LHCN-M2 (cell line): ENCODE measurements at places on chromosomes 11 and 22. TPM values are rescaled to one million over a fixed set of nuclear protein-coding genes. Genes with fewer than 3 reads are reported as not detected.

Gene SYT9
- not detected in 2 replicates for total RNA-seq

Gene ZNF215
- 1.4 and 1.5 TPM in 2 replicates for total RNA-seq

Gene OR52M1
- total RNA-seq: not detected in 2 replicates

Gene CYP2D6
- 0.17 TPM in 1 of 2 replicates, not detected in the other for total RNA-seq

Gene LRRC10B
- total RNA-seq: not detected in 2 replicates

Gene C11orf97
- total RNA-seq: not detected in 2 replicates

Gene CLMP
- total RNA-seq: 65.3 and 68.0 TPM in 2 replicates

Gene HBG1
- total RNA-seq: not detected in 2 replicates

Gene CARD16
- total RNA-seq: not detected in 2 replicates

Gene PRR33
- under 0.01 TPM in 1 of 2 replicates, not detected in the other for total RNA-seq

Gene TCIRG1
- total RNA-seq: 71.2 and 75.2 TPM in 2 replicates

Gene CAPRIN1
- 218 and 260 TPM in 2 replicates for total RNA-seq

Gene AQP11
- 3.5 and 3.7 TPM in 2 replicates for total RNA-seq

Gene PUS3
- 7.5 and 16.6 TPM in 2 replicates for total RNA-seq

Gene MFRP
- total RNA-seq: not detected in 2 replicates

Gene MIOX
- not detected in 2 replicates for total RNA-seq

Gene TBX1
- 13.0 and 16.7 TPM in 2 replicates for total RNA-seq

- DNase-seq: no peak
Measured at GRCh38 chr11:16603245-16603644, 135.2 kb upstream of the C11orf58 start.

DNA sequence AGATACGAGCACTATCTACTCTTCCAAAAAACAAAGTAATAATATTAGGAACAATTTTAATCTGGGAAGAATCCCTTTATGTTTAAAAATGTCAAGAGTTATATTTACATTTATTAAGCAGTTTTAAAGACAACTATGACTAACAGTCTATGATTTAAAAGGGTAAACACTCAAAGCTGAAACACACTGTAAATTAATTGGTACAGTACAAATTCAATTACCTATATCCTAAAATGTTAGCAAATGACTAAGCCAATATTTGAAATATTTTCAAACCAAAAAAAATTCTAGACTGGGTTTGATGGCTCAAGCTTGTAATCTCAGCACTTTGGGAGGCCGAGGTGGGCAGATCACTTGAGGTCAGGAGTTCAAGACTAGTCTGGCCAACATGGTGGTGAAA is 36.0 kb upstream of the CHRNA10 start:
- DNase-seq: no peak

DNA sequence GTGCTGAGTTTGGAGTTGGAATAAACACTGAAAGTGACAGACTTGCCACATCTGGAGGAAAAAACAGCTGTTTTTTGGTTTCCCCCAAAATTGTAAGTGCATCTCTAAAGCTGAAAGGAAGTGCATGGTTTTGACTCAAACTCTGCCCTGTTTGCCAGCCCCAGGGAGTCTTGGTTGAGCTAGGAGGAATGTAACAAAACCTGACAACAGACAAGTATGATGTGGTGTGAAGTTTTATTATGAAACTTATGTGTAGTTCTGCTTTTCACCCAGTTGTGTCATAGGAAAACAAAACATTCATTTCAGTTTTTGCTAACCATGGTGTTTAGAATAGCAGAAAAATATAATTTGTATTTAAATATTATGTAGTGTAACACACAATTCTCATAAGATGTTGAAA is 31.7 kb upstream of the PDE3B start:
- DNase-seq: no peak

GRCh38 chr11:119626871-119627270 is 102.1 kb downstream of the NECTIN1 start:
- peak; percentile 24 for DNase-seq

DNA sequence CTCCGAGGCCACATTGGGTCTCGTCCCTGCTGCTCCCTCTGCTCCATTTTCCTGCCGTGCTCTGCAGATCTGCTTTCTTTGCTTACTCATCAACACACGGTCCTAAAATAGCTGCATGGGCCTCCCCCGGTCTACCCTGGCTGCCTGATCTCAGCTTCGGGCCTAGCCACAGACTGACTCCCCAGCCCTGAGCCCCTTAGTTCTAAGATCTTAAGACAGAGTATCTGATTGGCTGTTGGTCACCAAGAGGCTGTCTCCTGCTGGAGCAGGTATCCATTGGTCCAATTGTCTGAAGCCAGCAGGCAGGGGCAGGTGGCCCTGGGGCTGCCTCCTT is 53.7 kb upstream of the NECTIN1 start:
- DNase-seq: no peak

DNA sequence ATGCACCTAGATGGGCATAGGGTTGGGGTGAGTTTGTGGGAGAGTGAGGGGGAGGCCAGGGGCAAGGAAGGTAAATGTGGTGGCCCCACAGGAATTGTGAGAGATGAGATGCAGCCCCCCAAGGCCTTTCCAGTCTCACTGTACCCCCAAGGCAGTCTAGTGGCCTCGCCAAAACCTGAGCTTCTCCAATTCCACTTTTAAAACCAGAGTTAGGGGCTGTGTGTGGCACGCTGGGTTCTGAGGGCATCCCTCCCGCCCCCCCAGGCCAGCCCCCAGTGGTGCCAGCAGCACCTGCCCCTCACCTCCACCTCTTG is 40.4 kb downstream of the KCNC1 start:
- no peak for DNase-seq

GRCh38 chr11:111674941-111675340 is 72.7 kb downstream of the SIK2 start:
- no peak for DNase-seq

- no peak for DNase-seq
Measured at GRCh38 chr22:31106001-31106571, 1.3 kb downstream of the SELENOM start.

- DNase-seq: peak; percentile 97
Measured at GRCh38 chr11:110907629-110908028, 195.4 kb upstream of the ARHGAP20 start.

- DNase-seq: peak; percentile 61
Measured at GRCh38 chr11:66268952-66269905, 790 bp downstream of the RAB1B start.

DNA sequence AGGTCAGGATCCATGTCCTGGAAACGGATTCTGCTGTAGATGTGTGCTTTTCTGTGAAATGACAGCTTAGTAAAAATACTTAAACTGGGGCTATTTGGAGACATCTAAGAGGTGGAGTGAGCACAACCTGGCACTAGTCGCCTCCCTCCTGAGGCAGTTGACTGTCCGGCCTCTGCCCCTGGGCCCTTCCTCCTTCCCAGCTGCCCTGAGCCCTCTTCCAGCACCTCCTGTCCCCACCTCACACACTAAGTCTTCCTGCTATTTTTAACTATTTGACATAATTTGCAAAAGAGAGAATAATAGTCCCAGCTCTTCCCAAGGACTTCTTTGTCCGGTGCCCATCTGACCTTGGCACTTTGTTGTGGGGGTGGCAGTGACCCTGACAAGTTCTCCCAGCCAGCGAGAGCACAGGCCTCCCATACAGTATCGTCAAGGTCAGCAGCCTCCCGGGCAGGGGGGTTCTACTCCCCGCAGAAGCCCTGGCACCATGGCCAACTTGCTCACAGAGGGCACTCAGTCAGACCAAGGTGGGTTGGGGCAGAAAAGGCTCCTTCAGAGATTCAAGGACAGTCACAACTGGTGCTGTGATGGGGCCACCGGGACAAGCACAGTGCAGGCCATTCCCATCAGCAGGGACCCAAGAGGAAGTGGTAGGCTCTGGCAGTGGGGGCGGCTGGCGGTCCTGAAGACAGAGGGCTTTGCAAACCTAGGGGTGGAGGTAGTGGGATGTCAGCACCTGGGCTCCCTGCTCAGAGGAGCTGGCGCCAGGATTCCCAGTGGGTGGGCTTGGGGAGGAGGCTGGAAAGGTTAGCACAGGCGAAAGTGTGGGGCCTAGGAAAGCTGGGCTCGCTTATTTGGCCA is 5.5 kb upstream of the NEAT1 start:
- peak; percentile 38 for DNase-seq

- no peak for DNase-seq
Measured at GRCh38 chr22:47167056-47167455, 404.6 kb downstream of the TBC1D22A start.

- DNase-seq: no peak
Measured at GRCh38 chr11:66845876-66846212, 2.6 kb downstream of the RCE1 start.

GRCh38 chr11:69567951-69568808 is 72.8 kb upstream of the CCND1 start:
- DNase-seq: no peak

GRCh38 chr11:129992161-129992944 is 10.3 kb downstream of the PRDM10 start:
- peak; percentile 22 for DNase-seq

DNA sequence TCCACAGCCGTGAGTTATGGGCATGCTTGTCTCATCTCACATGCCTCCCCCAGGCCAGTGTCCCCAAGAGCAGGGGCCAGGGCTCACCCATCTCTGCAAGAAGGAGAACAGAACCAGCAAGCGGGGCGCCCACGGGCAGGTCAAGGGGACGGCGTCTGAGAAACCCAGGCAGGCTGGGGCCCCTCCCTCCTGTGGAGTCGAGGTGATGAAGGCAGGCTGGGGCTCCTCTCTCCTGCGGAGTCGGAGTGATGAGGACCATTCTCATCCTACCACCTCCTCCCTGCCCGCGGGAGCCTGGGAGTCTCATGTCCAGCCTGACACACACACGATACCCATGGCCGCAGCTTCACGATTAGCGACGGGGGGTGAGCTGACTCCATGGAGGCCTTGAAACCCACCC is 141.9 kb downstream of the CTTN start:
- no peak for DNase-seq

DNA sequence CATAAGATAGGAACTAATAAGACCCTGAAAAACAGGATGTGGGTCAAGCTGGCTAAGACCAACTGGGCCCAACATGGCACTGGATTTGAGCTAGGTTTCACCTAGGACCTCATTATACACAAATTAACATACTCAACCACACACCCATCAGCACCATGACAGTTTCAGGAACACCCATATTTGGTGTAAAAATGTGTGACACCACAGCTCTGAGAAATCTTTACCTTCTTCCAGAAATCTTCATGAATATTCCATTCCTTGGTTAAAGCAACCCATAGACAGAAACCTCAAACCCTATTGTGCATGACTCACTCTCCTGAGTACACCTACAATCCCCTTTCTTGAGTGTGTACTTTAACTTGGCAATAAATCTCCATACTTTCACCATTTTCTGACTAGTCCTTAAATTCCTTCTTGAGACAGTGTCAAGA is 378.8 kb downstream of the DYNC2H1 start:
- no peak for DNase-seq

DNA sequence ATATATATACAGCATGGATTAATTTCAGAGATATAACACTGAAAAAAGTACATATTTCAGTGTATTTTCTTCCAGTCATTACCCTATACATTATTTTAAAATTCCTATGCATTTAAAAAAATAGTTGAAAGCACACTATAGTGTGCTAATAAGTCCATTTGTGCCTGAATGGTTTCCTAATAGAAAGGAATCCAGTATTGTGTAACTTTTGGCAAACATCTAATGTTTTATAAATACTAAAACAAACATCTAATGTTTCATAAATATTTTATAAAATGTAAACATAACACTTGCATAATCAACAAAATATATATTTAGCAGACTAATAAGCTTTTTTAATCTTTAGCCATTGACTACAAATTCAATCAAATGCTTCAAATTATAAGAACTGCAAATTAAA is 126.6 kb upstream of the FIBIN start:
- DNase-seq: no peak

DNA sequence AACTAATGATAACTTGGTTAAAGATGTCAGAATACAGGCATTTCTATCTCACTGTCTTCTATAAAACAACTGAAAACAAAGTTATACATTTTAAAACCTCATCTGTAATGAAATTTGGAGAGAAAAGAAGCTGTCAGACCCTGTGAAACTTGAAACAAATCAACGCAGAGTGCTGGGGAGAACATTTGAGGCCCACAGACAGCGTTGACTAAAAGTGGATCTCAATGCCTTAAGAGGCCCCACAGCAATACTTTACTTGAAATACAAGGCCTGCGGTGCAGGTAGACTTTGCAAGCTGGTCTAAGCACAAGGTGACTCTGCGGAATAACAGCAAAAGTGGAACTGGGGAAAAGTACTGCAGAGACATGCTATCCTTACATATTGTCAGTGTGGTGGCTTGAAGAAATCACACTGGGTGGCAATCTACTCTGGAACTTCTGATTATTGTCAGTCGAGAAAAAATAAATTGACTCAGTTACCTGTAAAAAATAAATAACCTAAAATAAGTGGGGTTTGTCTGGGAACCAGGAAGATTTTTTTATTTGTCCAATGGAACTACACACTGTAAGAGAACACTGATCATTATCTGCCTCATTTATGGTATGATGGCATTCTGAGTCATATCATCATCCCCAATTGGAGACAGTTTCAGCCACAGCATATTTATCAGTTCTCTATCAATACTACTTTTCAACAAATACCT is 138.9 kb downstream of the LUZP2 start:
- DNase-seq: no peak

GRCh38 chr22:42155053-42155543 is 24.5 kb upstream of the CYP2D6 start:
- DNase-seq: no peak

DNA sequence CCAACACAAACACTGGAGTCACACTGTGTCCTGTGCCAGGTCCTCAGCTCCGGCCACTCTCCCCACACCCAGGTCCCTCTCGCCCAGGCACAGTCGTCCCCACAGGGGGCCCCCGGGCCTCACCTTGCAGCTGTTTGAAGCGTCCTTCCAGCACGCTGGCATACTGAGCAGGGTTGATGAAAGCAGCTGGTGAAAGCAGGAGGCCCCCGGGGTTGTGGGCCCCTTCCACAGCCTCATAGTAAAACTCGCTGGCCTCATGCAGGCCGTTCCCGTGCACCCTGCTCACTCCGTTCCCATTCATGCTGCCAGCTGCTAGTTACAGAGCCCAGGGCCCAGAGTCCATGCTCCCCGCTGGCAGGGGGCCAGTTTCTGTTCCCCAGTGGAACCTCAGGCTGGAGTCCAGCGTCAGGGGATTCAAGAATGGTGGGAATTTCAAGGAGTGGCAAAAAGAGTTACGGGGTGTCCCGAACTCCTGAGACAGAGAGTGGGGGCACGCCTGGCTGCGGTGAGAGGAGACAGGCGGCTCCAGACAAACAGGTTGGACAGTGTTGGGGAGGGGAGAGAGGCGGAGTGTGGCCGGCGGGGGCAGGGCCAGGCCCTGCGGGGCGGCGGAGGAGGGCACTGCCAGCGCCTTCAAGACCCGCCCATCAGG is 10.6 kb downstream of the SPTBN2 start:
- no peak for DNase-seq

- peak; percentile 81 for DNase-seq
Measured at GRCh38 chr11:7892059-7892699, 38.9 kb downstream of the OR10A6 start.

GRCh38 chr11:34052608-34053160 is 1.2 kb downstream of the CAPRIN1 start:
- no peak for DNase-seq
